ENCODE measurements at places on chromosomes 7 and 10.

DNA sequence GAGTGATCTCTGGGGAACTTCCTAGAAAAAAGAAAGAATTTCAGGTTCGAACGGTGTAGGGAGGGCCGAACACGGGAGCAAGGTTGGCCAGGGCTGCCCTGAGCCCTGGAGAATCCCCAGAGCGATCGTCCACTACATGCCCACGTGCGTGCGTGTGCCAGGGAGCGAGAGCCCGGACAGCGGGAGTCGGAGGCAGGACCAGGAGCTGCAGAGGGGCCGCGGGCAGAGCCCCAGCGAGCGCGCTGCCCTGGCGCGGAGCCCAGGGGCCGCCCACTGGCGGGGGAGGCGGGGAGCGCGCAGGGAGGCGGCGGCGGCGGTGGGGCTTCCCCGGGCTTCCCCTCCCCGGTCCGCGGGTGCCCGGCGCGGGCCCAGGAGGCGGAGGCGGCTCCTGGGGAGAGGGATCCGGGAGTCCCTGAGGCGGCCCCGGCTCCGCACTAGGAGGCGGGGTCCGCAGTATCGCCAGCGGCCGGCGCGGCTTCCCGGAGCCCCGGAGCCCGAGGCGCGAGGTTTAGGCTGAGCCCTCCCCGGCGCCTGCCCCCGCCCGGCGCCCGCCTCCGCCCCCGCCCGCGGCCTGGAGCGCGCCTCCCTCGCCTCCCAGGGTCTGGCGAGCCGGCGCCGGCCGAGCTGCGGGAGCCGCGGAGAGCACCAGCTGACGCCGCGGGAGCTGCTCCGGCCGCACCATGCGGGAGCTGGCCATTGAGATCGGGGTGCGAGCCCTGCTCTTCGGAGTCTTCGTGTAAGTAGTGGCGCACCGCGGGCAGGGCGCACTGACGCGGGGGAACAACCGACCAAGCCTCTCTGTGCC is at the start of gene PLPP4:
Gene PLPP4, plus strand, starts transcription at position 602 of the 805 bp plus-strand sequence. Its CDS starts 79 bp downstream, at position 681.
- DNase-seq = no peak

- DNase-seq = no peak
These were observed 73.6 kb downstream of the ITGB8 start for GRCh38 chr7:20404320-20404719.

GRCh38 chr7:142478479-142479220 is 220.8 kb upstream of the PRSS58 start:
- no peak for DNase-seq

DNA sequence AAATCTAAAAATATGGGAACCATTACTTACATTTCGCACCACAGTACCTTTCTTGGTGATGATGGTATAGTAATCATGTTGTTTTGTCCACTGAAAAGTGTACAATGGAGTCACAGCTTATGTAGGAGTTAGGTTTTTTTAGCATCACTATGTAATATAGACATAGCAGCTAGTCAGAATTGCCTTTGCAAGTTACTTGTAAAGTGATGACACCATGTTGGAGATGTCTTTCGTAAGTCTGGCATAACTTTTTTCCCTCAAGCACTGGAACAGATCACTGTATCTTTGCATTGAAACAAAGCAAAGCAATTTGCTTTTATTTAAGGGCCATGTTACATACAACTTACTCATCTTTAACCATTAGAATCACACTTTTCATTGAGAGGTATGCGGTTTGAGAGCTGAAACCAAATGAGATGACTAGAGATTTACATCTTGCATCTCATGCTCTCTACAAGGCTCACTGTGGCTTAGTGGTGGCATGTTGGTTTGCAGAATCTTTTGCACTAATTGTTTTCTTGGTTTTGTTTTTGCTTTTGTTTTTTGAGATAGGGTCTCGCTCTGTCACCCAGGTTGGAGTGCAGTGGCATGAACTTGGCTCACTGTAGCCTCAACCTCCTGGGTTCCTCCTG is 18.3 kb downstream of the UBN2 start:
- DNase-seq = no peak

- DNase-seq = no peak
These were observed 59.6 kb upstream of the LYZL1 start for GRCh38 chr10:29229258-29229705.

GRCh38 chr7:51308265-51308664 is 8.3 kb downstream of the COBL start:
- DNase-seq = no peak

- no peak for DNase-seq
These were observed 71.1 kb downstream of the PRKG1 start for GRCh38 chr10:51145375-51145774.

GRCh38 chr7:7214398-7215347 is 32.3 kb downstream of the C1GALT1 start:
- no peak for DNase-seq

Measured in stimulated activated CD4-positive, alpha-beta T cell treated with anti-CD3 and anti-CD28 coated beads, Interleukin-1b, Interleukin-23, amount 100 ng/mL, for 1 hour (primary cell).